ENCODE measurements at places on chromosomes 2 and 18.

- no peak for DNase-seq
These were observed 253.5 kb downstream of the ACKR3 start for GRCh38 chr2:236823041-236823629.

GRCh38 chr2:177260379-177260778 lies 4.1 kb downstream of the NFE2L2 start:
- DNase-seq = no peak

- no peak for DNase-seq
These were observed 13.6 kb downstream of the HOXD3 start for GRCh38 chr2:176170602-176171305.

- no peak for DNase-seq
These were observed 28.2 kb downstream of the SOX11 start for GRCh38 chr2:5720426-5720825.

DNA sequence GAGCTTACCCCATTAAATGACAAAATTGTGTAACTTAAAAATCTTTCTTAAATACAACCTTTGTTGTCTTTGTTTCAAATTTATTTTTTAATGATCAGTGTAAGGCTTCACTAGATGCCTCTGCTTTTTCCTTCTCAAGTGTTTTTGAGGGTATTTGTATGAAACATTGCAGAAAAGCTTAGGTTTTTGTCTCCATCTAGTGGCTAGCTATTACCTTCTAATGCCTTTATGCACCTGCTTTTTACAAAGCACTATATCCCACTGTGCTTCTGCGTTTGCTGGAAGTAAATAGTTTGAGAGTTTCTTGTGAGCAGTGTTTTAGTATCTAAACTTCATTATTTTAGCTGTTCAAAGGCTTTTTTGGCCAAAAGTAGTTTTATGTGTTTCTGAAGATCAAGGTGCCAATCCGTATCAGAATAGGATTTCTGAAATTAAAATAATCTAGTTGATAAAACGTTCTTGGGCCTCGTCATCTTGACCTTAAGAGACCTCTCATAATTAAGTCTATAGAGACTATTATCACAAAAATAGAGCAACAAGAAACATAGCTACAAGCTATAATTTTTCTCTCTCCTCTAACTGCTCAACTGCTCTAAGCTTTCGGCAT lies 47.0 kb downstream of the IWS1 start:
- peak; percentile 11 for DNase-seq

DNA sequence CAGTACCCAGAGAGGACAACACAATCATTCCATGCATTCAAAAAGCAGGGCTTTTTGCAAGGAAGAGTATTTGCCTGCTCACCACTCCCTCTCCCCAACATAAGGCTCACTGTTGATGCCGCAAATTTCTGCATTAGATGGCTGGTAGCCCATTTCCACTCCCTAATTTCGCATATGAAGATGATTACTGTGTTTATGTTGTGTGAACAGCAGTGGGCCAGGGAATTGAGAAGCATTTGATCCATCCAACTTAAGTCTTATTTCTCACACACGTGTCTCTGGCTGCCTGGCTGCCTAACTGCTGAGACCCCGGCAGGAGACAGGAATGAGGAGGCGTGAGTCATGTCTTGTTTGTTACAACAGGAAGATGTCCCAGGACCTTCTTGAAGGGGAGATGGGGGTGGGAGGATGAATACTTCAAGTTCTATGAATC lies 294.1 kb downstream of the ALK start:
- no peak for DNase-seq

- DNase-seq = no peak
These were observed 35.5 kb downstream of the LDLRAD4 start for GRCh38 chr18:13253786-13254688.

DNA sequence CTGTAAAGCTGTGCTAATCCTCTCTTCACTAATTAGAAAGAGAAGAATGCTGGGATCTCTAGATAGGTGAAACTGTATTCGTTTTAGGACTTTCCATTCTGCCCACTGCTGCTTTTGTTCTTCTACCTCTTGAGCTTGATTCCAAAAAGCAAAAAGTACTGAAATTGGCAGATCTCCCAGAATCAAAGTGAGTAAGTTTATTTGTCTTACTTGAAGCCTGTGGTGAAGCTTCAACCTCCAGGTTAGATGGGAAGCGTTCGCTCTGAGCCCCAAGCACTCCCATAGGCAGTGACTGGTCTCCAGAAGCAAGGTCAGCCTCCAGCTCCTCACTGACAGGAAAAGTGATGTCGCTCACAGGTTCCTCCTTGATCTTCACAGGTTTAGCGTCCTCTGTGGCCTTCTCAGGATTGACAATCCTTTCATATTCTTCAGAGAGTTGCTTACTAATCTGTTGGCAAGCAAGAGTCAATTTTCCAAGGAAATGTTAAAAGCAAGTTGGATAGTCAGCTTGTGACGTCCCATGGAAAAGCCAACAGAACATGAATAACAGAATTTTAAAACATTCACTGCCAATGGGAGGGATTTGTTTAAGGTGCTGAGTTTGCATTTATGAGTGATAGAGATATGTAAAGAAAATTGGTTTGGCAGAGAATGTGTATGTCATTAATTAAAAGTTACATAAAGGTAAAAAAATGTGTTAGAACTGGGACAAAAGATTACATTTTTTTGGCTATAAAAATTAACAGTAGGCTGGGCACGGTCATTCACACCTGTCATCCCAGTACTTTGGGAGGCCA lies 8.1 kb downstream of the SUPT7L start:
- DNase-seq = no peak

- no peak for DNase-seq
These were observed 8.8 kb upstream of the PRLH start for GRCh38 chr2:237557633-237558015.

DNA sequence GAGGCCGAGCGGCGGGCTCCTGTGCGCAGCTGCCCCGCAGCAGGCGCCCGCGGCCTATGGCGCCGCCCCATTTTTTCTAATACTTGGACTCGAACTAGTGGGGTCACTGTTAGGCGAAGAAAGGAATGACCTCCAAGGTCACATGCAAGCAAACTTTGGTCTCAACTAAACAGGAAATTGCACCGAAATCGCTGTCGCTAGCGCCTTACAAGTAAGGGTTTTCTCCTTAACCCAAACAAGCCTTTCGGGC lies 339 bp downstream of the ACAA2 start:
- no peak for DNase-seq

DNA sequence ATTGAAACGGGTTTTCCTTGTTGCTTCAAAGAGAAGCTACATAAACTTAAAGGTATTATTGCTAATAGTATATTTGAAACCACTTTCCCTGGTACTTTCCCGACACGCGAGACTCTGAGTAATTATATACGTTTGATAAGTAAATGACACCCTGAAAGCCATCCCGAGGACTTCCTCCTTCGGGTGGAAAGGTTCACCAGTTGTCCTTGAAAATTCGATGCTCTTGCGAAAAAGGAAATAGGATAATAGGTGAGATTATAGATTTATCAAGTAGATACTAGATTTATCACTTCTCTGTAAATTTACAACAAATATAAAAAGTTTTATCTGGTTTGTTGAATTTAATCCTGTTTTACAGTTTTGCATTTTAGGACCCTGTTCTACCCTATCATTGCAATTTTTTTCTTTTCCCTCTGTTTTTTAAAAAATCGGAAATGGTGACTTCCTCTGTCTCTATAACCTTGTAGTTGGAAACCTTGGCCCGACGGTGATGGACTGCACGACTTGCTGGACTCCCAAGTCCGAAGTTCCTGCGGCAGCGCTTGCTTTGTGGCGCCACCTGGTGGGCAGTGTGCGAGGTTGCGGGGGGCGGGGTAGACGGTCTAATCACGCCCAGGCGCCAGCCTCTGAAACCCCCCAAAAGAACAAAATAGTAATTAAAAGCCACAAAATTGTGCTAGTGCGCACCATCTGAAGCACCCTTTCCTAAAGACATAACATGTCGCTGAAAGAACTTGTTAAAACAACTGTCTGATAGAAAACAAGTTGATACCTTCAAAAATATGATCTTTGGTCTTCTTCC lies 972 bp upstream of the DLX2 start:
- peak; percentile 60 for DNase-seq

DNA sequence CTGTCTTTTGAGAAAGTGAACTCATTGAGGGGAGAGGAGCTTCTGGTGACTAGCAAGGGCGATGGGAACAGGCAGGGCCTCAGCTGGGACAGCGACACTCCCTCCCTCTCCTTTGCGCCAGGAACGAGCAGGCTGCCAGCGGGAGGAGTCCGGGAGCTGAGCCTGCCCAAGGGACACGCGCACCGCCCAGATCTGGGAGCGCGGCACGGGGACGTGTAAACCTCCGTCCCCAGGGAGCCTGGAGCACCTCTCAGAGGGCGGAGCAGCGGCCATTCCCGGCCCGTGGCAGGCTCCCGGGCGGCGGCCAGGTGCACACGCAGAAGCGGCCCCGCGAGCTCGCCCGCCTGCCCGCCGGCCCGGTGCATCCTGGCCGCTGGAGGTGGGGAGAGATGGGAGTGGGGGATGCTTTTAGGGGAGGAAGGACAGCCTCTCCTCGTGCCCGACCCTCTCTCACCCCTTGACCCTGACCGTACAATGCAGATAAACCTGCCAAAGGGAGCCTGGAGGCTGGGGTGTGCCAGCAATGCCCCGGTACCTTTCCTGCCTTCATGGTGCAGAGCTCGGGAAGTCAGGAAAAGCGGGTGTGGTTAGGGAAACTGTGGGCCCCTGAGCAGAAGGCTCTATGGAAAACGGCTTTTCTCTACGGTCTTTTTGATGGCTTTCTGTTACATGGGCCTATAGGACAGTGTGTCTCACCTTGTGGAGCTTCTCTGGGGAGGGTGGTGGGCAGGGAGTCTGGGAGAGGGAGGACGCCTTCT lies 2.2 kb downstream of the AQP4 start:
- no peak for DNase-seq

DNA sequence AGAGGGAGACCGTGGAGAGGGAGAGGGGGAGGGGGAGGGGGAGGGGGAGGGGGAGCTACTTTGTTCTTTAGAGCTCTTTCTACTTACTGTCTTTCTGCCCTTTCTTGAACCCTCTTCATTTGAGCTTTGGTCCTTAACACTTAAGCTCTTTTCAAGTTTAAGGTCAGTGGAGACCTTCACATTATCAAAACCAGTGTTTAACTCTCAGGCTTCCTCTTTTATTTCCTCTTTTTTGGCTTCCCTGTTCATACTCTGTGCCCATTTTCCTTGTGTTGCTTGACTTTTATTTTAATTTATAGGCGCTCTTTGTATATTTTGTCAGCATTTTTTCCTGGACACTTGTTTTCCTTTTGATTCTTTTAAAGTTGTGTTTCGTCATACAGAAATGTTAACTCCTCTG lies 37.1 kb downstream of the ACSL3 start:
- no peak for DNase-seq

GRCh38 chr2:129191530-129191929 lies 787.9 kb upstream of the RAB6C start:
- no peak for DNase-seq

DNA sequence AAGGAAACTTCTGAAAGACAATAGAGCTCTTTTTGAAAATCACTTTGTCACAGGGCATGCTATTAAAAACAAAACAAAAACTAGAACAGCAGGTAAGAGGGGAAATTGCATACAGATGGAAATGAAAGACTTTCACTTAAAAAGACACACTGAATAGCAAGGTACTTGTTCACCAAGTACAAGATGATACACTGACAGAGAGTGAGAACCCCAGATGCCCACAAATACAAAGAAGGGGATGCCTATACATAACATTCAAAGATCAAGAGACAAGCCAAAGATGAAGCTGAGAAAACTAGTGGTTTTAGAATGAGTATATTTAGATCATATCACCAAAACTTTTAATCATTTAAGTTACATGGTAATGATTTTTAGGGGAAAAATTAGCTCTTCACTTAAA lies 60.7 kb downstream of the ASXL2 start:
- DNase-seq = no peak
